ENCODE measurements at places on chromosomes 1 and 21. TPM values are rescaled to one million over a fixed set of nuclear protein-coding genes. Genes with fewer than 3 reads are reported as not detected.

Gene PRAMEF15
- not detected for total RNA-seq

Gene TRABD2B
- 0.34 TPM for total RNA-seq

Gene COL9A2
- total RNA-seq, result 21.6 TPM

Gene VSIG8
- total RNA-seq, result not detected

Gene LORICRIN
- not detected for total RNA-seq

Gene HES2
- total RNA-seq, result not detected

Gene MYOG
- total RNA-seq, result not detected

Gene TIAM1
- total RNA-seq, result 2.5 TPM

Gene EPS15
- total RNA-seq, result 104 TPM

Gene SERINC2
- 30.8 TPM for total RNA-seq
